Psoas muscle (tissue), 8 donors: ENCODE measurements at places on chromosomes 1 and 21. TPM values are rescaled to one million over a fixed set of nuclear protein-coding genes. Genes with fewer than 3 reads are reported as not detected.

DNA sequence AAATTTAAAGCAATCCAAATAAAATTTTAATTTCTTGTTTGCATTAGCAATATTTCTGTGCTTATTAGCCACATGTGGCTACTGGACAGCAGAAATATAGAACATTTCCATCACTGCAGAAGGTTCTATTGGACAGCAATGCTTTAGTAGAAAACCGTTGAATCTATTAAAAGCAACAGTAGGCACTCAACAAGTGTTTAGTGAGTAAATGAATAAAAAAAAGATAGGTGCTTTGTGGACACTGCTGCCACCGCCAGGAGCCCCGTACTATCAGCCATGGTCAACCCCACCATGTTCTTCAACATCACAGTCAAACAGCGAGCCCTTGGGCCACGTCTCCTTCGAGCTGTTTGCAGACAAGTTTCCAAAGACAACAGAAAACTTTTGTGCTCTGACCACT, 74.5 kb upstream of the MUTYH start:
- no peak for DNase-seq

DNA sequence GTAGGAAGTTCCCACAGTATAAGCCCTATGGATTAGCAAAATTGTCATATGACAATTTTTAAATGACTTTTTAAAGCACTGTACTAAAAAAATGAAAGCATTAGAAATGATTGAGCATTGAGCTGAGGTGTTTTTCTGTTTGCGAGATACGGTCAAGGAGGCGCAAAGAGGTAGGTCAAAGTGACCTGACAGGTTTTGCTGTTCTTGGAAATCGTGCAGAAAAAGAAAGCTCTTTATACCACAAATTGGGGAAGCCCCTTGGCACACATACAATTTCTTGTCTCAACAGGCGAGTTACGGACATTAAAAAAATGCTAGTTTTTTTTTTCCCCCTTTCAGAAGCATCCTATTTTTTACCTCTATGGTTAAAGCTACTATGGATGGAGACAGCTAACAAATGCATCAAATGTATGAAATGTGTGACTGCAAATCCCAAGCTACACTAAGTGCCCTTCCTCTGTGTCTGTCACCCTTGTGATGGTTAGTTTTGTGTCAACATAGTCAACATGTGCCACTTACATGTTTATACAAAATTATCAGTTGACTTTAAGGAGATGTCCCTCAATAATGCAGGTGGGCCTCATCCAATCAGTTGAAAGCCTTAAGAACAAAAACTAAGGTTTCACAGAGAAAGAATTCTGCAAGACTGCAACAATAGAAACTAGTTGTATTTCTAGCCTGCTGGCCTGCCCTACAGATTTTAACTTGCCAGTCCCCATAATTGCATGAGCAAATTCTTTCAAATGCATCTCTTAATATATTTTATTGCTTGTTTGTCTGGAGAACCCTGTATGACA, 29.3 kb downstream of the CRYZ start:
- DNase-seq: no peak

DNA sequence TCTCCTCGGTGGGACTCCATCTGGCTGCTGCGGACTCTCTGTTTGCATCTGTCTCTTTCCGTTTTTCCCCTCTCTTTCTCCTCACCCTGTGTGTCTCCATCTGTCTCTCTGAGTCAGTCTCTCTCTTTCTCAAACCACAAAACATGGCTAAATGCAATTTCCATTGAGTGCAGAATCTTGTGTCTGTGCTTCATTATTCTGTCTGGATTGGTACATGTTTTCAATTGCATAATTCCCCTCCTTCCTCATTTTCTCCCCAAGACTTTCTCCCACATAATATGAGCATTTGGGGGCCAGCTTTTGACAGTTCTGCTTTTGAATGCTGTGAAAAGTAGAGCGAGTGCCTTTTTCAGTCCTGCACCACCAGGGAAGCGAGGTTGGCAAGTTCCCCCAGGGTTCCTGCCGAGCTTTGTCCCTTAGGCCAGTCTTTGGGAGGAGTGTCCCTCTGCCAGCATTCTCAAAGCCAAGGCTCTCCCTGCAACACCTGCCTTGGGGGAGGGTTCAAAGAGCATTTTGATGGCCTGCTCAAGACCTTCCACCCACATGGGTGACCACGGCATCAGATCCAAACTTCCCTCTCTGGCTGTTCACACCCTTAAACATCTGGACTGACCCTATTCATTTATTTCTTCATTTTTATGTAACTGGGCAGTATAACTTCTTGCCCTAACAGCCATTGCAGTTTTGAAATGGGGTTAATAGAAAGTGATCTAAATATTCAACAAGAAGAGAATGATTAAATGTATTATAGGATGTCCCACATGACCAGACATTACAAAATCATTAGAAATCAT, 32.8 kb upstream of the SCMH1 start:
- DNase-seq: no peak

The OLIG1 gene
- 0.74 TPM for polyA plus RNA-seq

DNA sequence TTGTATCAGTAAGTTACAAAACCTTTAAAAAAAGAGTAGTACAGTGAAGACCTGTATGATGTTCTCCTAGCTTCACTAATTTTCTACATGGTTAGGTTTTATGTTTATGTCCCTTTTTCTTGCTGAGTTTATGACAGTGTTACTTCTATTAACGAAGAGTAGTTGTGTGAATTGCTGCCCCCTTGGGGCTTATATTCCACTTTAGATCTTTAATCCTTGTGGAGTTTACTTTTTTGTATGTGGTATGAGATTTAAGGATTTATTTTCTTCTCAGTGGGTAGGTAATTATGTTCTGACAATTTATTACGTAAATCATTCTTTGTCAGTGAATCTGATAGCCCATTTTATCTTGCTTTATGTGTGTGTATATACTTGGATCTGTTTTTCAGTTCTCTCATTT, 14.8 kb downstream of the KCTD3 start:
- DNase-seq: no peak

The BARHL2 gene
- not detected for polyA plus RNA-seq

DNA sequence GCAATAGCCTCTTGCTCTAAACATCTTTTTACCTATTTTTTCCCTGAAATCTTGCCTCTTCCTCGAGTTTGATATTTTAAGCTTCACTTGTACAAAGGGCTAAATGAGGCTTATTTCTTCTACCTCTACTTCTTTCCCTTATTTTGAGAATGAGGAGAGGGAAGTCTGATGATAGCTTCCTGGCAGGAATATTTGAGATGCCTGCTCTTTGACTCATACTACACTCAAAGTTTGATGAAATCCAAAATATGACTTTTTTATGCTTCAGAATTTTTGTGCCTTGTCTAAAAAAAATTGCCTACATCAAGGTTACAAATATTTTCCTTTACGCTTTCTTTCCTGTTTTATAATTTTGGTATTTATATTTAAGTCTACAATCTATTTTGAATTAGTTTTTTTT, 624.4 kb upstream of the PLXNA2 start:
- DNase-seq: no peak

The GUCA2A gene
- polyA plus RNA-seq: not detected

The NOS1AP gene
- polyA plus RNA-seq: 0.10 TPM

The RAB25 gene
- 0.34 TPM for polyA plus RNA-seq

DNA sequence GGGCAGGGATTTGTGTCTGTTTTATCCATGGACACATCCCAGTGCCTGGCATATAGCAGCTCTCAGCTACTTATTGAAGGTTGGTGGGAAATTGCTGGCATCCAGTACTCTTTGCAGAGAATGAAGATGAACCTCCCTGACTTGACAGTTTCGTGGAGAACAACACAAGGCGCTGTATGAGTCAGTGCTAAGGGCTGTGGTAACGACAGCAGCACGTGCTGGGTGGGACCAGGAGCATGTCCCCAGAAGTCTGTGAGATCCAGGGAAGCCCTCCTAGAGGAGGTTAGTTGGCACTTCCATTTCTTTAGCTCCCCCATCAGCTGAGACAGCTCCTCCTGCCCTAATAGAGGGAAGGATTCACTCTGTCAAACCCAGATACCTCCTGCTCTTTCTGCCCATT, 25.9 kb upstream of the IL19 start:
- no peak for DNase-seq

The LEFTY1 gene
- 0.08 TPM for polyA plus RNA-seq

DNA sequence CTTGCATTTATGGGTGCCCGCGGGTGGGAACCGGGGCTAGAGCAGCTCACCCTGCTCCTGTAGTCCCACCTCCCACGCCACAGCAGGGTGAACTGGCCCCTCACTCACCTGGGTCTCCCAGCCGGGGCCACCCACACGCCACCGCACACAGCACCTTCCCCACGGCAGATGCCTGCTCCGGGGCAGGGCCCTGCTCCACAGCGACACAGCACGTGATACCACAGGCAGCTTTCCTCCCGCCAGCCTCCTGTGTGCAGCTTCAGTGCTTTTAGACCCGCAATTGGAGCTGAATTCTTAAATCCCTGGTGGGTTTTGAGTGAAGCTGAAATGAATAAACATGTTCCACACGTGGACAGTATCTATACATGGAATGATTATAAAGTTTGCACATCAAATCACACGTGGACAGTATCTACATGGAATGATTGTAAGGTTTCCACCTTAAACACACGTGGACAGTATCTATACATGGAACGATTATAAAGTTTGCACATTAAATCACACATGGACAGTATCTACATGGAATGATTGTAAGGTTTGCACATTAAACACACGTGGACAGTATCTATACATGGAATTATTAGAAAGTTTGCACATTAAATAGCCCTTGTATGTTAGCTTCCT, 93.1 kb upstream of the COL6A1 start:
- no peak for DNase-seq

The TTLL7 gene
- 2.4 TPM for polyA plus RNA-seq

The KLHDC9 gene
- 1.8 TPM for polyA plus RNA-seq

DNA sequence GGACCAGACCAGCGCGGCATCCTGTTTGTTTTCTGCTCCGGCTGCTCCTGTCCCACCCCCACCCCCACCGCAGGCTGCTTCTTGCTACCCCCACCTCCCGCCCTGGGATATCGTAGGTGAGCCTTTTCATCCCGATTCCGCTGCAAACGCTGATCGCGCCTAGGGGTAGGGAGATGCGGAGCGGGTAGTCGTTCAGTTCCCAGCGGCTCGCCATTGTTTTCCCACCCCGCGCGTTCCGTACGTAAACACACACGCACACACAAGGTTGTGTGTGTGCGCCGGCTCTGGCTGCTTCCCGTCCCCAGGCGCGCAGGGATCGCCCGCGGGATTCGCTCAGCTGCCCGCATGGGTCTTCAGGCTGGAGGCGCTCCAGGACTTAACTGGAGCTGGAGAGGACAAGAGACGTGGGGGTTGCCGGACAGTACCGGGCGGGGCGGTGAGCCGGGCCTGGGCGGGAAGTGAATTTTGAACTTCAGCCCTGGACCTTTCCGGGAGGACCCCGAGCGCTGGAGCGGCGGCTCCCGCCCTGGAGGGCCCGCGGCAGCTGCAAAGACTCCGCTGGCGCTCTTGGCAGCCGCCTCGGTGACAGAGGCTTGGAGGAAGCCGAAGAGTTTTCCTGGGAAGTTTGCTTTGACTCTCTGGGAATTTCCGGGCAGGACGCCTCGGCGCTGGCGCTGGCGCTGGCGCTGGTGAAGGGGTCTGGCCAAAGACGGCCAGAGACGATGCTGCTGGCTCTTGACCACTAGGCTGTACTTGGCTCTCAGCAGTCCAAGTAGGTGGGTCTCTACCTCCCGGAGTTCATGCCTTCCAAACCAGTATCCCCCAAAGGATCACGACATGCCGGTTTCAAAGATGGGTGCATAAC, 1.6 kb downstream of the SOX13 start:
- peak; percentile 87 for DNase-seq

- no peak for DNase-seq
These were observed 45.0 kb upstream of the HOOK1 start for GRCh38 chr1:59769736-59770095.

The DRAXIN gene
- polyA plus RNA-seq: 0.65 TPM

DNA sequence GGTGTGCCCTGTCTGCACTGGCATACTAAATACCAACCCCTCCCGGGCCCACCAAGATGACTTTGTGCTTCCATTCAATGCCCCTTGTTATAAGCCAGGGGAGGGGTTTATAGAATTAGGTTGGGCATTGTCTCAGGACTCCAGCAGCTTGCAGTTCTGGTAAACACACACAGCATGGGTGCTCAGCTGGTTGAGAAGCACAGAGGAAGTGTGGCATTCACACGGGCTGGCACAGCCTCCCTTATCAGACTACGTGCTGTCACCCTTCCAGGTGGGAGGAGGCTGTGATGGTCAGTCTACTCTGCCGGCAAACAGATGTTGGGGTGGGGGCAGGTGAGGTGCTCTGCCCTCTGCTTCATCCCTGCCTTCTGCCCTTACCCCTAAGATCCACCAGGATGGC, 15.0 kb upstream of the SLC6A17 start:
- no peak for DNase-seq

GRCh38 chr21:44802396-44803153, 955 bp upstream of the UBE2G2 start:
- no peak for DNase-seq

DNA sequence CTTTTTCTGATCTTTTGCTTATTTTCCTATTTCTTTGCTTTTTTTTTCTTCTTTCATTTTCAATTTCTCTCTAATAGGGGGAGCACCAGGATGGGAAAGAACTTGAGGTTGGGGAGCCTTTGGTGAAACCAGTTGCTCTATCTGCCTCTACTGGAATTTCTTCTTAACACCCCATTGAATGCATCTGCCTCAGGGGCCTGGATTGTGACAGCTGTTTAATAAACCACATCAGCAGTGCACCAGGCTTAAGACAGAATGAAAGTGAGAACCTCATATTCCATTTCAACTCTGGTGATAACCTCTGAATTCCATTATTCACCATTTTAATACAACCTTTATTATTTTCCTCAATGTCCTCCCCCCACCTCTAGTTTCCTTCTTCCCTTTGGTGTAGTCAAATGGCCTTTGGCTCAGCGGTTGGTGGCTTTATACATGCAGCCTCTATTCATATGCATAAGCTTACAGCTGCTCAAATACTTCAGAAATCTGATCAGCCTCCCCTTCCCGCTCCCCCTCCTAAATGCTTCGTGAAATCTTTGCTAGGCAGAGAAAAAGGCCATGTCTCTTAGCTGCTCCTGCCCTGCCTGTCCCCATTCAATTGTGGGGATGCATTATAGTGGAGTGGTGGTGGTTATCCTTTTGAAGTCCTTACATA, 537.3 kb upstream of the PLXNA2 start:
- no peak for DNase-seq

The PAQR6 gene
- polyA plus RNA-seq: 0.30 TPM

DNA sequence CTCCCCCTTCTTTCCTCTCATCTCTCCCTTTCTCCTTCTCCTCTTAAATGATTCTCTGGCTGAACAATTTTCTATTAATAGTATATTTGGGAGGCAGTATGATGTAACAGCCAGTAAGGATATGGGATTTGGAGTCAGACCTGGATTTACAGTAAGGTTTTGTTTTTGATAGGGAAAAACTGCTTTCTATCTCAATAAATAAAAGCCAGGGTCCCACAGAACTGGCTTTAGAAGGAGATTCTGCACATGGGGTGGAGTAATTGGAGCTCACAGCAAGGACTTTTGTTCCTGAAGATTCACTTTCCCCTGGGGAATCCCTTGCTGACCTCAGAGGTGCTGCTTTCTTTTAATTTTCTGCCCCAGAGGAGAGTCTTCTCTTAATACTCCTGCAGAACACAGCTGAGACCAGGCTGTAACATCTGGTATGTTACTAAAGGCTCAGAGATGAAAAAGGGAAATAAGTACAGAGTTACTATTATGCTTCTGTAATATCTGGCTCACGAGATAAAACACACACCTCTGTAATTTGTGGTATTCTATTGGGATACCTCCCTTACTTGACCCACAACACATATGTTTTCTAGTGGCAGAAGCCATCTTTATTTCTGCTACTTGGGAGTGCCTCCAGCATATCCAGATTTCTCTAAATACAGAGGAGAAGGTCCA, 13.4 kb downstream of the EPB41 start:
- no peak for DNase-seq

GRCh38 chr1:91851130-91852010, 34.6 kb downstream of the TGFBR3 start:
- peak; percentile 91 for DNase-seq
